HT-29 (cell line): ENCODE measurements at places on chromosomes 5 and 9.

DNA sequence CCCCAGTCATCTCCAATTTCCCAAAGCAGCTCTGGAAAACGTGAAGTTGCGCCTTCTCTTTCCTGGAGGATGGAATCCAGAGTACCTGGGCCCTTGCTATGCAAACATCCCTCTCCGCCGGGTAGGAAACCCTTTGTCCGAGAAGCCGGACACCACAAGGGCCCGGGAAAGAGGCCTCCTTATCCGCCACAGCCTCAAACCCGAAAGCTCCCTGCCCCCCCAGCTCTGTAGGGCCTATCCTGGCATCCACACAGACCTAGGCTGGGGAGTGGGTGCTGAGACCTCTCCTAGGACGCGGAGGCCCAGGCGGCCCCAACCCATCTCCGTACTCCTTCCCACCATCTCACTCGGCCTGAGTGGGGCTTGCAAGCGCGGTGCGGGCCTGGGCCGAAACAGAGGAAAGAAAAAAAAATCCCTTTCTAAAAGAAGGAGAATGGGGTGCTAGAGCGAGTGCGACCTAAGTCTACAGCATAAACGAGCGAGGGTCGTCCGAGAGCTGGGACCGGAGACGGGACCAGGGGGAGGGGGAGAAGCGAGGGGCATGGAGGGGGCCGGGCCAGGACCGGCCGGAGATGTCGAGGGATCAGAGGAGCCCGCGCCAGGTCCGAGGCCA, 624 bp downstream of the FBXW11 start:
- DNase-seq = peak; percentile 54

- no peak for DNase-seq
These were observed 20.6 kb downstream of the ARL15 start for GRCh38 chr5:54289769-54290168.

DNA sequence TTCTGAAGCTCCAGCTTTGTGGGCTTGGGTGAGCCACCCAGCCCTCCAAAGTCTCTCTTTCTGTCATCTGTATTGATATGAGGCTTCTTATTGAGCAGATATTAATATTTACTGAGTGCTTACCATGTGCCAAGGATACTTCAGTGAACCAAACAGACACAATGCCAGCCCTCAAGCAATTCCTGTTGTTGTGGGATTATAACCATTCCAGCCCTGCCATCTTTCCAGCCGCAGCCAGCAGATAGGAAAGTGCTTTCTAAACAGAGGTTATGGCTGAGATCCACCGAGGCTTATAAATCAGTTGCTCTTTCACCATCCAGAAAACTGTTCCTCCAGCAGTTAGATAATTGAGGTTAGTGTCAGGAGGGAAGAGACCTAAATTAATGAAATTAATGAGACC, 137.7 kb upstream of the ALDH1B1 start:
- no peak for DNase-seq

- DNase-seq = no peak
These were observed 1881.5 kb downstream of the EFNA5 start for GRCh38 chr5:105789246-105789645.

DNA sequence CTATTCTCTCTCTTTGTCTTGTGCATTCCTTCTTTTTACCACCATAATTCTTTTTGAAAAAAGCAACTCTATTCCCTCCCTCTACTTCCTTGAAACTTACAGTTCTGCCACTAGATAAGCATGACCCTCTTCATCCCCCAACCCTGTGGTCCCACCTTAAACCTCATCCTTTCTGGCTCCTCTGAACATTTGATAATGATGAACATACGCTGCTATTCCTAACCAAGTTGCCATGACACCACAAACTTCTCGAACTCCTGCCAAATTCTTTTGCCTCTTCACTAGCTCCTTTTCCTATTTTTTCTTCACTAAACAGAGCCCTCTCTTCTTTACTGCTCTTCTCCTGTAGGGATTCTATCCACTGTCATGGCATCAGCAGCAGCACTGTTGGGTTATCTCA, 57.1 kb downstream of the MOCS2 start:
- no peak for DNase-seq

- DNase-seq = no peak
These were observed 11.5 kb downstream of the CAMK4 start for GRCh38 chr5:111235635-111236034.

- no peak for DNase-seq
These were observed 64.0 kb downstream of the DOCK8 start for GRCh38 chr9:278651-279050.

DNA sequence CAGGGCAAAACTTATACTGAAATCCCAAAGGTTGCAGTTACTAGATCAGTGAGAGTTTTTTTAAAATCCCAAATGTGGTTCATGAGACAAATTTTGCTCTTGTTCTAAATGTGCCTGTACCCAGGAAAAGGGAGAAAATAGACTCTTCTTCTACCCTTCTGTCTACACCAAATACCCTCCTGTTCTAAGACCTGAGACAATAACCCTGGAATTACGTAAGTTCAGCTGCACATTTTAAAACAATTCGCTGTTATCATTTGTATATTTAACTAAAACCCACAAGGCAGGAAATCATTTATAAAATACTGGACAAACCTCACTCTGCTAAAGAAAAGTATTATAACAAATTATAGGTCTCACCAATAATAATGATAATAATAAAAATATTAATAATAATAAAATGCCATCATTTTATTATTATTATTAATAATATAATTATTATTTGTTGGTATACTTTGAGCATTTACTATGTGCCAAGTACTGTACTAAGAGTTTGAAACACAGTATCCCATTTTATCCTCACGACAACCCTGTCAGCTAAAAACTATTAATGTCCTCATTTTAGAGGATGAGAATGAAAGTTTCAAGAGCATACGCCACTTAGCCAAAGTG, 49.8 kb upstream of the AFAP1L1 start:
- no peak for DNase-seq

- DNase-seq = no peak
These were observed 78.3 kb upstream of the SSBP2 start for GRCh38 chr5:81829242-81829641.

DNA sequence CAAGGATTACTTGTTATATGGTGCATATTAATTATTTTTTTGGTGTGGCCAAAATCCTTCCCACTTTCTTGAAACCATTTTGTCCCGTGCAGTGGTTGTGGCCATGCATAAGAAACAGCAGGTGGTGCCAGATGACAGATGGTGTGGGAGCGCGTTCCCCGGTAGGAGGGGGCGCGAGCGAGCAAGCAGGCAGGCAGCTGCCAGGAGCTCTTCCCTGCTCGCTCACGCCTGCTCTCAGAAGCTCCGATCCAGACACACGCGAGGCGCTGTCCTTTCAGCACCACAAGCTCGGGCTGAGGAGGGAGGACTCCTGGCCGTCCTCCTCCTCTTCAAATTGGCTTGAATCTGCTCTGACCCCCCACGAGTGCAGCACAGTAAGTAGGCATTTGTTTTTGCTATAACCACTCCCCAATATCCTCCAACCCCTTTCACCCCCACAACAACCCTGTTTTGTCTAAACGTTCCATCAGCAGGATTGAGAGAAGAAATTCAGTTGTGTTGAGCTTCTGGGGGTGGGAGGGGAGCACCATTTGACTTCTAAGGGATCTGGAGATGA, at the start of gene NSG2:
Gene NSG2 (plus strand): TSS at position 237 of the 556 bp plus-strand sequence. CDS start 1,050 bp downstream, outside the sequence.
- DNase-seq = peak; percentile 88

DNA sequence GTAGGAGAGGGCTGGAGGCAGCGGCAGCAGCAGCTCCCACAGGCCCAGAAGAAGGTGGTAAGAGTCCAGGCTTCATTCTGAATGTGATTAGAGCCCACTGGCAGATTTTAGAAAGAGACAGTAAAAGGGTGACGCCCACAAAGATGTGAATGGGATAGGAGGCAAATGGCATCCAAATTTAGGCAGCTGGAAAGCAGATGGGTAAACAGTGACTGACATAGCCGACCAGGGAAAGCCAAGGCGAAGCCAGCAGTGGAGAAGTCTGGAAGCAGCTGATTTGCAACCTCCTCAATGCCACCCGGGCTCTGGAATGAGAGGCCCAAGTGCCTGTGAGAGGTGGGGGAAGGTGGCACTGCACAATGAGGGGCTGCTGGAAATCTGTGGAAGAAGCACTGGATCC, 103.3 kb downstream of the C5orf15 start:
- no peak for DNase-seq

GRCh38 chr5:41918105-41918504, 7.0 kb upstream of the FBXO4 start:
- DNase-seq = no peak

DNA sequence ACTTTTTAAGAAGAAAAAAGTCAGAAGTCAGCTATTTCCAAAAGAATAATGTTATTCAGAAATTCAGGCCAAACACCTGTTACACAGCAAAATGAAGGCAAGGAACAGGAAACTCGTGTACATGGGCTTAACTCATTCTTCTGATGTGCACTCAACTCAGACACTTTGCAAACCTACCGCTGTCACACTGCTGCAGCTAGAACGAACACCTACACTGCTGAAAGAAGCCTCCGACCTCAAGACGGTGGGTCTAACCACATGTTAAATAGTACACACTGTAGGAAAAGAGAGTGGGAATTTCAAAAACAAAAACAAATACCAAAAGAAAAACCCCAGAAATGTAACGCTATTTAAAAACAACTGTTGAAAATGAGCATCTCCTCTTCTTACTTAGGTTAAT, 384.5 kb downstream of the IRX1 start:
- no peak for DNase-seq

- peak; percentile 56 for DNase-seq
These were observed 60.2 kb upstream of the SLC2A8 start for GRCh38 chr9:127336506-127337352.

DNA sequence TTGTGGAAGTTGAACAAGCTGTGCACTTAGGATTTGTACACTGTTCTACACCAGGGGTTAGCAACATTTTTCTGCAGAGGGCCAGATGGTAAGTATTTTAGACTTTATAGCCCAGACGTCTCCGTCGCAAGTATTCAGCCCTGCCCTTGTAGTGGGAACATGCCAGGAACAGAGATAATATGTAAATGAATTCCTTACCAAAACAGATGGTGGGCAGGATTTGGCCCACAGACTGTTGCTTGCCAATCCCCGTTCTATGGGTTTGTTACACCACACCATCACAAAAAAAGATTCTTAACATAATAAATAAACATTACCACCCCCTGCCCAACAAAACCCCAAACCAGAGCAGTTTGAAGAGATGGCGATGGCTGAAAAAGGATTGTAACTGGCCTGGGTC, 74.3 kb downstream of the AMBP start:
- no peak for DNase-seq

- peak; percentile 96 for DNase-seq
These were observed 97.1 kb downstream of the UNC13B start for GRCh38 chr9:35258660-35259474.

GRCh38 chr9:16213781-16214515, 656.5 kb downstream of the BNC2 start:
- no peak for DNase-seq

GRCh38 chr9:70413464-70413798, 1.0 kb downstream of the KLF9 start:
- no peak for DNase-seq

DNA sequence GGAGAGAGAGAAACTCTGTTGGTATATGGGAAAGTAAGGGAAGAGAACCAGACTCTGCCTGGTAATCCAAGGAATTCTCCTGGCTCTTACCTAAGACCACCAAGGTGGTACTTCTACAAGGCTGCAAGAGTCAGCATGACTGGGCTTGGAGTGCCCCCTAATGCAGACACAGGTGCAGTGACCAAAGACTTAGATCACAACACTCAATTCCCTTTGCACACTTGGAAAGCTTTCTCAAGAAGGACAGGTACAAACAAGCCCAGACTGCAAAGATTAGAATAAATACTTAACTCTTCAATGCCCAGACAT, 25.2 kb downstream of the UGT3A2 start:
- DNase-seq = no peak

- no peak for DNase-seq
These were observed 640.9 kb downstream of the SEMA5A start for GRCh38 chr5:8905021-8905420.

GRCh38 chr5:167587772-167588437, 703.5 kb upstream of the WWC1 start:
- DNase-seq = peak; percentile 48

DNA sequence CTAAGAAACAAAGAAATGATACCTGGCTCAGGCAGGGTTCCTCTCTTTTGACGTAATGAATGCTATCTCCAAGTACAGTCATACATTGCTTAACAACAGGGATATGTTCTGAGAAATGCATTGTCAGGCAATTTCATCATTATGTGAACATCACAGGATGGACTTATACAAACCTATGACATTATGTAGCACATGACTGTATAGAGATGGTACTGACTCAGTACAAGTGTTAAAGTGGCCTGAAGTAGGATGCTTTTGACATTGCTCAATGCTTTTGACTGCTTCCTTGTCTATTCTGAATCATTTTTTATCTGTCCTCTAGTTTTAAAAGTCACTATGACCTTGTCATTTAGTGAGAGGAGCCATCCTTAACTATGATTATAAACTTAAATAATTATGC, 147.6 kb downstream of the NR2F1-AS1 start:
- DNase-seq = no peak

DNA sequence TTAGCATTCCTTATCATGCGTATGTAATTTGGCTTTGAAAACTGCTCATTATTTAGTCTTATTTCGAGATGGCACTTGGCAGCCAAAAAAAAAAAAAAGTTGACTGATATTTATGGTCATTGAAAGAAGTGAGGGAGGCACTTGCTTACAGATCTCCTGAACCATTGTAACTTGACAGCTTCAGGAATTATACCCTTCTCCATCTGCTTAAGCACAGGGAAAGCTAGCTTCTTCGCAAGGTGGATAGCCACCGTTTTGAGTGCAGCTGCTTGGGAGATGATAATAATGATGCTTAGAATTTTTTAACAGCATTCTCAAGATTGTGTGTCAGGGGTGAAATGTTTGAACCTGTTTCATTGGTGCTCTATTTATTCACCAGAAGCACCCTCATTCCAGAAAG, 116.1 kb downstream of the GIN1 start:
- DNase-seq = no peak

- DNase-seq = no peak
These were observed 66.3 kb downstream of the MRPL36 start for GRCh38 chr5:1733369-1733768.

DNA sequence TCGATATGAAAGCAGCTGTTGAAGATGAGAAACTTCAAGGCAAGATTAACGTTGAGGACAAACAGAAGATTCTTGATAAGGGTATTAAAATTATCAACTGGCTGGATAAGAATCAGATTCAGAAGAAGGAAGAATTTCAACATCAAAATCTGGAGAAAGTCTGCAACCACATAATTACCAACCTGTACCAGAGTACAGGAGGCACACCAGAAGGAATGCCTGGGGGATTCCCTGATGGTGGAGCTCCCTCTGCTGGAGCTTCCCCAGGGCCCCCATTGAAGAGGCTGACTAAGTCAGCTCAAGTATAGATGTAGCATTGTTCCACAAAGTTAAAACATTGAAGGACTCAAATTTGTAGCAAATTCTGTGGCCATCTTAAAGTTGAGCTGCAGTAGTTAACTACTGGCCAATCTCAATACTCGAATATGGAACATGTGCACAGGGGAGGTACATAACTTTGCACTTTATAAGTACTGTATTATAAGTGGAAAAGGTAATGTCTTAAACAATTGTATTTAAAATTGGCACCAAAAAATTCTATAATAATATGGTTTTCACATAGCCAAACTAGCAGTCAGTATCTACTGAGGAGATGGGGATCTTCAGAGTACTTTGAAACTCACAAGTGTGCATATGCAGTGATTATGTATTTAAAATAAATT, 237.5 kb downstream of the CHSY3 start:
- peak; percentile 63 for DNase-seq

- no peak for DNase-seq
These were observed 42.5 kb downstream of the NUP214 start for GRCh38 chr9:131167936-131168335.
